Mesothelial cell of epicardium (in vitro differentiated cells): ENCODE measurements at places on chromosomes 4 and X. TPM values are rescaled to one million over a fixed set of nuclear protein-coding genes. Genes with fewer than 3 reads are reported as not detected.

The IQCM gene
- total RNA-seq = 0.75 to 0.94 TPM (median 0.78 TPM) in 3 replicates

DNA sequence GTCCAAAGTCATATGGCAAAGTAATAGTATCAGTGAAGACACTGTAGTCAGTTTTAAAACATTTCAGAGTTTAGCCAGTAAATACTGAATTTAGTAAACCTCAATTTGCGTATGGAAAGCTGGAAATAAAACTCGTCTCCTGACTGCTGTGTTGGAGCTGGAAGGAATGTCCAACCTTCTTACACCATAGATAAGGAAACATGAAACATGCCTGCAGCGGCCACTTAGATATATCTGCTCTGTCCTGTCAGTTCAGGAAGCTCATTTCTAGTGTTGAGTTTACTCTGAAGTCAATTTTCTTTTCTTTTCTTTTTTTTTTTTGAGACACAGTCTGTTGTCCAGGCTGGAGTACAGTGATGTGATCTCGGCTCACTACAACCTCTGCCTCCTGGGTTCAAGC is 21.2 kb downstream of the ARHGAP10 start:
- H3K27ac ChIP-seq = peak overlapping the region; percentile 56
- H3K36me3 ChIP-seq = no peaks in the 10 kb centered on the region
- no peaks in the 10 kb centered on the region for H3K27me3 ChIP-seq

The ARAF gene
- total RNA-seq = 64.5 to 70.3 TPM (median 68.5 TPM) in 3 replicates

The SSX4 gene
- not detected in 3 replicates for total RNA-seq

DNA sequence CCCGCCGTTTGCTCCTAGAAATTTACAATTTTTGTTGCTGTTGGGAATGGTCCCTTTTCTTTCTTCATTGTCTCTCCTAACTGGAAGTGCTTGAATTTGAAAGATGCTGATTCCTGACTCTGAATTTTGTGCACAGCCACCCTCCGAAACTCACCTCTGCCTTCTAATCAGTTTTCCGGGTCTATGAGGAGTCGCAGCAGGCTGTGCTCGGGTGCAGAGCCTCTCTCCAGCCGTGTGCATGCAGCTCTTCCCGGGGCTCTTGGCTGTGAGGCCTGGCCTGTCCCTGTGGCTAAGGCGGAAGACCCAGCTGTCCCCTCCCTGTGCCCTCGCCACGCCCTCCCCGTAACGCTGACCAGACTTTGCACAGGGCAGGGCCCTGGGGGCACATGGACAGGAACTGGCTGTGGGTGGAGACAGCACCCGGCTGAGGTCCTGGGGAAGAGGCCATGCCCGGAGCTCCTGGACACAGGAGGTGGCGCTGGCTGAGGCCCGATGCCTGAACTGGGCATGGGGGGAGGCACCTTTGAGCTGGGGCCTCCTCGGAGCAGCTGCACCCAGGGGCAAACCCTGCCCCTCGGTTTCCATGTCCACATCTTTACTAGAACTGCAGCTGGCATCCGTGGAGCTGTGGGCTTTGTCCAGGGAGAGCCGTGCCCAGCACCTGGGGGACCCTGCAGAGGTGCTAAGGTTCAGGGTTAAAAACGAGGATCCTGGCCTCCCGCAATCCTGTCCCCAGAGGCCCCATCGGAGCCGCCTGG is 32.6 kb upstream of the SPON2 start:
- no peaks in the 10 kb centered on the region for H3K27me3 ChIP-seq
- peak; percentile 32 for DNase-seq
- peaks cover 14% of the 10 kb centered on the region for H3K4me1 ChIP-seq
- no peaks in the 10 kb centered on the region for H3K36me3 ChIP-seq
- H3K27ac ChIP-seq = no peak overlapping the region

DNA sequence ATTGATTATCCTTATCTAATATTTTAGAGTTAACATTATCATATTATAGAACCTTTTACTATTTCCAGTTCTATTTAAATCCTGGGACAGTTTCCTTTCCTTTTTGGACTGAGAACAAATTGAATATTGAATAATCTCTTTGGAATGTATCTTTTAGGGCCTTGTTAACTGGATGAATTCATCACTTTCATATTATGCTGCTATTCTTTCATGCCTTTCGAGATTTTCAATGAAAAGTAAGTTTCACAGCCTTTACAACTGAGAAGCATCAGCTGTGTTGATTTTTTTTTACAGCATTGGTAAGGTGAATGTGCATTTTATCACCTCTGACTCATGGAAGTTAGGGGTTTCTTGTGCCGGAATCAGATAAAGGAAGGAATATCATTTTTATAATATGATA is 39.6 kb downstream of the PDLIM5 start:
- no peak for DNase-seq
- peaks cover 6% of the 10 kb centered on the region for H3K4me1 ChIP-seq
- no peaks in the 10 kb centered on the region for H3K27me3 ChIP-seq

GRCh38 chr4:55215087-55215486 is 89.7 kb upstream of the KDR start:
- no peak overlapping the region for H3K27ac ChIP-seq
- no peaks in the 10 kb centered on the region for H3K36me3 ChIP-seq
- no peaks in the 10 kb centered on the region for H3K27me3 ChIP-seq
- H3K4me1 ChIP-seq = peaks cover 26% of the 10 kb centered on the region
- DNase-seq = no peak

GRCh38 chrX:77431227-77431626 is 16.0 kb upstream of the FGF16 start:
- no peaks in the 10 kb centered on the region for H3K4me1 ChIP-seq
- H3K36me3 ChIP-seq = no peaks in the 10 kb centered on the region
- no peak overlapping the region for H3K4me3 ChIP-seq
- H3K27ac ChIP-seq = no peak overlapping the region

GRCh38 chr4:95637043-95637600 is 88.3 kb upstream of the UNC5C start:
- no peak overlapping the region for H3K27ac ChIP-seq
- H3K36me3 ChIP-seq = no peaks in the 10 kb centered on the region
- no peak overlapping the region for H3K4me3 ChIP-seq

The EPHA5 gene
- 0.75 to 1.0 TPM (median 0.94 TPM) in 3 replicates for total RNA-seq

The ARR3 gene
- total RNA-seq = not detected in 3 replicates

DNA sequence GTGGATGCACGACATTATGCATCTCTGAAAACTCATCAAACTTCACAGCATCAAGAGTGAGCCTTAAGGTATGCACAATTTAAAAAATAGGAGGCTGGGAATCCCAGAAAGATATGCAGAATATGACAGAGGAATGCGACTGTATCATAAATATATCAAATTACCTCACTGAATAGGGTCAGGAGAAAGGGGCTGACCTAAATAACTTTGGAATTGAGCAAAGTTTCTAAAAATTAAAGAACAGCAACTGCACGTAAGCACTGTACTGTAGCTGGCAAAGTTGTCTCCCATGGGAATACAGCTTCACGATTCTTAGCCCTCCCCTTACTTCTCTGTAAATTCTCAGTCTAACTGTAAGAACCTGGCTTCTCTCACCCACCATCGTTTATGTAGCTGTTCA is 397.4 kb upstream of the ZFP42 start:
- no peak overlapping the region for H3K27ac ChIP-seq
- peaks cover 12% of the 10 kb centered on the region for H3K4me1 ChIP-seq
- no peak overlapping the region for H3K4me3 ChIP-seq
- no peaks in the 10 kb centered on the region for H3K36me3 ChIP-seq
- no peaks in the 10 kb centered on the region for H3K27me3 ChIP-seq

DNA sequence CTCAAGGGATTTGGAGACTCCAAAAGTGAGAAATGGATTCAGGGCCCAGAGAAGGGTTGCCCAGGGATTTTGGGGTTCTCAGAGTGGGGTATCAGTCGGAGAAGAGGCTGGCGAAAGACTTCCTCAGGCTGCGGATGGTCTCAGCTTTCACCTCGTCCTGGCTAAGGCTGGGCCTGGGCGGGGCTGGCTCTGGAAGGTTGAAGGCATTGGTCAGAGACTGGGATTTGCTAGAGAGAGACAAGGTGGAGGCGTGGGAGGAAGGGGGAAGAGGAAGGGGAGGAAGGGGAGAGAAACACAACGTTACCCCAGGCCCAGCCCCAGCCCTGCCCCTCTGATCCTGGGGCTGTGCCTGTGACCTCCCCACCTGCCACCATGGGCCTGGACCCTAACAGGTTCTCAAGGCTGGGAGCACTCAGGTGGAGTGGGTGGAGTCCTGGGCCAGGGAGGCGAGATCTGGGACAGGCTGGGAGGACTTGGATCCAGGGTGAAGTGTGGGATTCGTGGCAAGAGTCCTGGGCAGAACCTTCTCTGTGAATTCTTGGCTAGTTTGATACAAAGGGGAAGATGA is 9.4 kb upstream of the TIMP1 start:
- peak overlapping the region; percentile 77 for H3K4me3 ChIP-seq
- no peak for DNase-seq
- peaks cover 11% of the 10 kb centered on the region for H3K4me1 ChIP-seq
- peaks cover 23% of the 10 kb centered on the region for H3K36me3 ChIP-seq

DNA sequence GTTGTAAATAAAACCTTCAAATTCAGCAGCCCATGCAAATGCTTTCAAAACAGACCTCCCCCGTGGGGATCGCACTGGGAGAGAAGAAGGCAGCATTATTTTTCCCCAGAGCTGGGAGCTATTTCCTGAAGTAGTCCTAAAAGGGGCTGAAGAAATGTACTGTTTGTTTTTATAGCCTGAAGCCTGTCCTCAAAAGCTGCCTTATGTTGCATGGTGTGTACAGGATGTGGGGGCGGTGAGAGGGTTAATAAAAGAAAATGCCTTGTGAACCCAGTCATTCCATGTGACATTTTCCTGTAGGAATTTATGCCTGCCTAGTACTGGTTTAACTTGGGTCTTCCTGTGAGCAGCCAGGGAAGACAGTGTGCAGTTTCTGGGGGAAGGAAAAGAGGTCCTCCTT is 144.1 kb downstream of the SOWAHB start:
- no peak for DNase-seq
- peaks cover 27% of the 10 kb centered on the region for H3K36me3 ChIP-seq
- no peak overlapping the region for H3K4me3 ChIP-seq
- H3K27ac ChIP-seq = peak overlapping the region; percentile 91
- no peaks in the 10 kb centered on the region for H3K27me3 ChIP-seq

The PDLIM3 gene
- total RNA-seq = 8.4 to 11.2 TPM (median 9.2 TPM) in 3 replicates

DNA sequence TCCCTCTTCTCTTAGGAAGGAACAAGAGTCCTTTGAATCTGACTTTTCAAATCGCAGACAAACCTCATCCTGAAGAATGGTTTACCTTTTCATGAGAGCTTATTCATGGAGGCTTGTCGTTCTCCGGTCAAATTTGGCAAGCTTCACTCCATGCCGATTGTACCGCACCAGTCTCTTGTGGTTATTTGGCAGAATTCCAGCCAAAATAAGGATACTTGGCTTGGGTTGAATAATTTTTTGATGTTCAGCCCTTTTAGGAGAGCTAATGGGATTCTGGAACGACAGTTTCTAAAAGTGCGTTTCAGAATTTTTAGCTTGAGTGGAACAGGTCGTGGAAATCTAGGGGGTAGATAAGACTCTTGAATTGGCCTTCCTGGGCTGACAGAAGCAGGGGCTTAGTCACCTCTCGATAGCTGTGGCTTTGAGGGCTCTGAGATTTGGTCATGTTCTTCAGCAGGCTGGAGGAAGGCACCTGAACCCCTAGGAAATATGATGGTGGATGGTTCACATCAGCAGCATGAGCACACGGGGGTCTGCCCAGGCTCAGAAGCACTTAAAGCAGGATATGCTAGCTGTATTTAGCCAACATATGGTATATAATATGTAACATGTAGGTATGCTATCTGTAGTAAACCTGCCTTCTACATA is 1.5 kb downstream of the KLHL2 start:
- DNase-seq = no peak
- peaks cover 22% of the 10 kb centered on the region for H3K4me1 ChIP-seq
- peak overlapping the region; percentile 78 for H3K4me3 ChIP-seq
- peaks cover 25% of the 10 kb centered on the region for H3K27me3 ChIP-seq
- H3K27ac ChIP-seq = no peak overlapping the region

The OCIAD2 gene
- total RNA-seq = 72.4 to 76.0 TPM (median 73.1 TPM) in 3 replicates

GRCh38 chr4:133129237-133129636 is 19.9 kb upstream of the PCDH10 start:
- H3K4me3 ChIP-seq = no peak overlapping the region
- H3K4me1 ChIP-seq = peaks cover 18% of the 10 kb centered on the region
- DNase-seq = no peak
- H3K27me3 ChIP-seq = no peaks in the 10 kb centered on the region
- H3K27ac ChIP-seq = no peak overlapping the region
- H3K36me3 ChIP-seq = no peaks in the 10 kb centered on the region

The COX7B2 gene
- not detected in 3 replicates for total RNA-seq

DNA sequence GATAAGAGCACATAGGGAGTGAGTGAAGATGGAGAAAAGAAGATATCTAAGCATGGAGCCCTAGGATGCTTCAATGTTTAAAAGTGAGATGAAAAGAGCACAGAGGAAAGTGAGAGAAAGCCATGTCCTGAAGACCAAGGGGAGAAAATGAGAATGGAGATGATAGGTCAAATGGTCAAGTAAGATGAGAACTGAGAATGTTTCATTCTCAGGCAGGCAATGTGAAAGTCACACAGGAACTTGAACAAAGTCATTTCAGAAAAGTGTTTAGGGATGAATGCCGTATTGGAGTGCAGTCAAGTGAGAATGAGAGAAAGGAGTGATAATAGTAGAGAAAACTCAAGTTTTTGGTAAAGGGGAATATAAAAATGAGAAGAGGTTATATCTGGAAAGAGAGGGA is 148.7 kb upstream of the PTCHD1 start:
- no peaks in the 10 kb centered on the region for H3K27me3 ChIP-seq
- H3K36me3 ChIP-seq = no peaks in the 10 kb centered on the region
- H3K4me3 ChIP-seq = no peak overlapping the region
- no peaks in the 10 kb centered on the region for H3K4me1 ChIP-seq
- no peak for DNase-seq

DNA sequence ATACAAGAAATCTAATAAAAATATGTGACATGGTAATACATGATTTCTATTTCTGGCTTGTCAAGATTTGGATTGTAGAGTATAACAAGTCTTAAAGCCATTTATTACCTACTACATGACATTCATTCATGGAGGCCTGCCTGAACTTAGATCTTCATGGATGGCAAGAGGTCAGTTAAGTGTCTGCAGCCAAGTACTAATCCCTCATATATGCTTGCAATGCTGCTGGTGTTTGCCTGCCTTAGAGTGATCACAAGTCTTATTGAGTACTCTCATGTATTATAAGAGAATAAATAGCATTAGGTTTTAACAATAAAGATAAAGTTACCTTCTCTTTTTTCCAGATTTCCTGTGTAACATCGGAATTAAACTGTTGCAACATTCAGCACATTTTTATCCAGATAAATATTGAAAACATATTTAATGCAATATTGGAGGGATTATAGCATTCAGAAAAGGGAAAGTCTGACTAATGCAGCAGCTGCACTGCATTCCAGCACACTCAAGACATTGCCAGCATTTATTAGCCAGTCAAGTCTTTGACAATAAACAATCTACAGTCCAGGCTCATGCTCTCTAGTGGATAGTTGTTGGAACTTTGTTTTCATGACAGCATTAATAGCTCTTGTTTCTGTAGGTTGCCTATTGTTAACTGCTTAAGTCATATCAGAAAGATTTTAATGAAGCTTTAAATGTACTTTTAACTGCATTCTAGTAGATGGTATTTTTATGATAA is 737.1 kb downstream of the FAT4 start:
- no peaks in the 10 kb centered on the region for H3K27me3 ChIP-seq
- no peak overlapping the region for H3K4me3 ChIP-seq
- peaks cover 22% of the 10 kb centered on the region for H3K4me1 ChIP-seq
- H3K27ac ChIP-seq = peak overlapping the region; percentile 73
- H3K36me3 ChIP-seq = peaks cover 4% of the 10 kb centered on the region
- DNase-seq = no peak

The MAGIX gene
- total RNA-seq = 6.3 to 7.1 TPM (median 6.4 TPM) in 3 replicates

The LRP2BP gene
- total RNA-seq = 1.4 to 1.9 TPM (median 1.6 TPM) in 3 replicates
